ENCODE measurements at places on chromosomes 11 and 22.

DNA sequence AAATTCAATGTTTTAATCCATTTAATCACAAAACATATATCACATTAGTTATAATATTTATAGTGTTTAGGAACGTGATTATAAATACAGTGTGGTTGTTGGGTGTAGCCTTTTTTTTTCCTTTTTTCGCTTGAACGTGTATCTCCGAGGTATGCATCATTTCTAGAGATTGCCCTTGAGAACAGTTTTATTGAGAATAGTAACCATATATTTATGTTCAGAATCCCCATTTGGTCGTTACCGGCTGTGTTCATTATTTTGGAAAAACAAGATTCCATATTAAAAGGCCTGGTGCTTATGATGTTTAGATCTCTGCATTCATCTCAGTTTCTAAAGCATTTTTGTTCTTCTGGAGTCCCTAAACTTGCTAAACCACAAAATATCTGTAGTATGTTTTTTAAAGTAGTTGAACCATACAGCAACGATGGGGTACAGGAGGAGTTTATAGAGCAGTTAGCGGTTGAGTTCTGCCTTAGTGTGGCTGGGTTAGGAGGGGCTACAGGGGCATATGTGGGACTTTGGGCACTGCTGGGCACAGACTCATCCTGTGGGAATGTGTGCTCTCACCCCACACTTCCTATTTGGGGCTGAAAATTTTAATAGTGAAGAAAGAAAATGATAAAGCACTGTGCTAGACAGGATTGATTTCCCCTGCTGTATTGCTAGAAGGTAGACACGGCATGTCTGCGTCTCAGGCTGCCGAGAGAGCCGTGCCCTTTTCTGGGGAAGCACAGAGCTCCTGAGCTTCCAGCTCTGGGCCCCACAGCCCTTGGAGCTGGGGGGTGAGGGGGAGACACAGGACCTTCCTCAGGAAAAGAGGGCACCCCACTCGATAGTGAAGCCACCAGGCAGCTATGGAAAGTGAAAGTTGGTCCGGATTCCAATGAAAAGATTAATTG is 81.5 kb upstream of the PPARA start:
- DNase-seq, result no peak

DNA sequence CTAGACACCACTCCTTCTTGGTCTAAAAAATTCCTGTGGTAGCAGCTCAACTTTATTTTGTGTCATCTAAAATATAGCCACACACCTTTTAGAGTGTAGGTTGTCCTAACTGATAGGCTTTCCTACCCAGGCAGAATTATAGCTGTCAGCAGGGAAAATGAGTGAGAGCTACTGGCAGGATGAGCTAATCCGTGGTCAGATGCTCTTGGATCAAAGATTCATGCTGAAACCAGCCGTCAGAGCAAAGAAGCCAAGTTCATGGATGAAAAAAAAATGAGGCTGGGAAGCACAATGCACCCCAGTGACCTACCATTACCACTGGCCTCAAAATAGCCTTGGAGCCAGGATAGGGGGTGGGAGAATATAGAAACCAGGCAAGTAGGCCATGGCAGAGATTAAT is 113.1 kb upstream of the BLID start:
- no peak for DNase-seq

DNA sequence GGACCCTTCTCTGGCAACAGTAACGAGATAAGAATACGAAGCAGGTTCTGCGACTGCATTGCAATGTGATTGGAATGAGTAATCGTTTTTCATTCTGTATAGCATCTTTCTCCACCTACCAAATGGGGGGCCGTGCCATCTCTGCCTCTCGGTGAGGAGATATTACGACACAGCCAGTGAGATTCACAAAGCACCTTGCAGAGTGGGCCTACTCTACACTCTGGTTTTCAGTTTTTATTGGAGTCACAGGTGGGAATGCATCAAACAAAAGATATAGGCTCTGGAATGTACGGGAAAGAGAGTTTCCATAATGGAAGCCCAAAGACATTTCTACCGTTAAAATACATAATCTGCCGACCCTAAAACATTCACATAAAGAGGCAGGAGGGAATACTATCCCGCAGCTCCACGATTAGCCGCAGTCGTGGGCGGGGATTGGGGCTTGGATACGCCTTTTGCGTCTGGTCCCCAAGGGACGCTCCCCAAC is 423 bp upstream of the RTN3 start:
- DNase-seq, result peak; percentile 31

DNA sequence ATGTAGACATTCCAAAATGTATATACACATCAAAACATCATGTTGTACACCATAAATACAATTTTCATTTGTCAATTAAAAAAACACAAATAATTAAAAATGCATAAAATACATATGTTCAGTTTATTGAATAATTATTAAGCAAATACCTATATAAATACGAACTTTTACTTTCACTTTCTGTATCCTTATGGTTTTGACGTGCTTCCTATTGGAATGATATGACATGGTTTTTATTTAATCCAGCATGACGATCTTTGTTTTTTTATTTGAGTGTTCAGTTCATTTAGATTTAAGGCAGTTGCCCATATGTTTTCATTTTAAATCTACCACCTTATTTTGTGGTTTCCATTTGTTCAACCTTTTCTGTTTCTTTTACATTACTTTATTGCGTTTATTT is 198.3 kb upstream of the PLET1 start:
- DNase-seq, result no peak

- no peak for DNase-seq
Measured at GRCh38 chr11:11607772-11608171, 14.0 kb downstream of the GALNT18 start.

GRCh38 chr22:19691007-19691720 is 23.1 kb upstream of the SEPTIN5 start:
- no peak for DNase-seq

- no peak for DNase-seq
Measured at GRCh38 chr11:113873236-113873626, 2.1 kb downstream of the USP28 start.

- DNase-seq, result no peak
Measured at GRCh38 chr11:114291381-114291780, 4.8 kb upstream of the NNMT start.

DNA sequence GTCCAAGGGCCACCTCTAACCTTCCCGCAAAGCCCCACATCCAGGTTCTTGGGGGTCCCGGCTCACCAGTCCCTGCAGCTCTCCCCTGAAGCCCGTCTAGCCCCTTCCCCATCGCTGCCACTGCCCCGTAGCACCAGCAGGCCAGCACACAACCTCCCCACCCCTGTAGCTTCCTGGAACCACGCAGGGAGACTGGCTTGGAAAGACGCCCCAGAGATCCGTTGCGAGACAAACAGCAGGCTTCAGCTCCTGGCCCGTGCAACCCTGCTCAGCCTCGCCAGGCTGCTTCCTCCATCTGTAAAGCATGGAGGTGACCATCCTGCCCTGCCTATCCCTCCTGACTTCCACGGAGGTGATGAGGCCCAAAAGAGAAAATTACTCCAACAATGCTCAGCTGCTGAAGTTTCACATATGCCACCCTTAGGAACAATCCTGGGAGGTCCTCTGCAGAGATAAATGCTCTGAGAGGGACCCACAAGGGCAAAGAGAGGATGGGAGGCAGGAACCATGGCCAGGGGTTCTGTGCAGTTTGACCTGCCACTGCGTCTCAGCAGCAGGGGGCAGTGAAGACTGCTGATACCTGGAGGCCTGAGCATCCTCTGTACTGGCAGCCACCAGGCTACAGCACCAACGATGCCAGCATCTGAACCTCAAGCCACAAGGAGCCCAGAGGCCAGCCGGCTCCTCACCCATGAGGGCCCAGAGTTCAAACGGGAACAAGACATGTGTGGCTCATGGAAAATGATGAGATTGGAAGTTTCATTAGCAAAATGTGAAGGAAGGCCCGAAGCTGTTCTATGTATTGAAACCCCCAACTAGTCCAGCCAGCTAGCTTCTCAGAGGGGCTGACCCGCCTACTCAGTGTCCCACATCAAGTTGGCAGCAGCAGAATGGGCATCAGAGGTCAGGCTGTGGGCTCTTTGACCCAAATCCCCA is 16.1 kb downstream of the DGCR2 start:
- peak; percentile 44 for DNase-seq

GRCh38 chr11:12420706-12421105 is 43.3 kb downstream of the PARVA start:
- no peak for DNase-seq

DNA sequence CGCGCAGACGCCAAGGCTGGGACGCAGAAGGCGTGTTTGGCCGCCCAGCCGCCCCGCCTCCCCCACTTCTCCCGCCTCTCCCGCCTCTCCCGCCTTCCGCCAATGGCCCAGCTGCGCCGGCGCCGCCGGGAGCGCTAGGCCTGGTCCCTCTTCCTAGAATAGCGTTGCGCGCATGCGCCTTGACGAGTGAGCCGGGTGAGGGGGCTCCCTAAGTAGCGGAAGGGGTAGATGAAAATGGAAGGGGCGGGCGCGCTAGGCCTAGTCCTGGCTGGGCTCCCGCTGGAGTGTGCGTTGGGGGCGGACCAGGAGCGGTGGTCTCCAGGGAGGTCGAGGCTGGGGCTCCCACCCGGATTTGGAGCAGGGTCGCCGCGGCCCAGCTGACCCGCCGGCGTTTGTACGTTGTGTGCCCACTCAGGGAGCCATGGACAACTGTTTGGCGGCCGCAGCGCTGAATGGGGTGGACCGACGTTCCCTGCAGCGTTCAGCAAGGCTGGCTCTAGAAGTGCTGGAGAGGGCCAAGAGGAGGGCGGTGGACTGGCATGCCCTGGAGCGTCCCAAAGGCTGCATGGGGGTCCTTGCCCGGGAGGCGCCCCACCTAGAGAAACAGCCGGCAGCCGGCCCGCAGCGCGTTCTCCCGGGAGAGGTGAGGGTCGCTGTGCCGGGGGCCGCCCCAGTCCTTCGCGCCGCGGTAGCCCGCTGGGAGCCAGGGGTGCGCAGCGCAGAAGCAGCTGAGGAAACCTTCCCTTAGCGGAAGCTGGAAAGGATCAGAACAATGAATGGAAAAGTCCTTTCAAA is at the start of gene AKIP1:
TSS of gene AKIP1 (plus strand) at position 161 of the 795 bp plus-strand sequence. CDS start at position 422, 261 bp downstream.
- DNase-seq, result peak; percentile 76

DNA sequence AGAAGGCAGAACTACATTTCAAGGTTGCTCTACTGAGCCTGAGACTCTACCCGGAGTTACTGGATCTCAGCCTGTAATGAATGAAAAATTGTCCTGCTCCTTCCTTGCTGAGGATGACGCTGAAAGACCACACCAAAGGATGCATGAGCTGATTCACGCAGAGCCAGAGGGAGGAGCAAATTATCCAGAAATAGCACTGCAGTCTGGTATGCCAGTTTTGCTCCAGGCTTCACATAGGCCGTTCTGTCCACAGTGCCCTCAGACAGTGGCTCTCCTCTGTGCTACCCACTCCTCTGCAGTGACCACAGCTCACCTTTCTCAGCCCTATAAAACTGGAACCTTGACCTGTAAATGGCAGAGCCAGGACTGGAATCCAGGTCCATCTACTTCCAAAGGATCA is 79.3 kb upstream of the GALNT18 start:
- DNase-seq, result no peak

- no peak for DNase-seq
Measured at GRCh38 chr22:46120420-46120737, 29.9 kb upstream of the PPARA start.

- DNase-seq, result no peak
Measured at GRCh38 chr11:116791813-116792143, at the start of gene APOA5. APOA5 (minus strand) TSS chr11:116791879; CDS start chr11:116791860, 19 bp downstream.

DNA sequence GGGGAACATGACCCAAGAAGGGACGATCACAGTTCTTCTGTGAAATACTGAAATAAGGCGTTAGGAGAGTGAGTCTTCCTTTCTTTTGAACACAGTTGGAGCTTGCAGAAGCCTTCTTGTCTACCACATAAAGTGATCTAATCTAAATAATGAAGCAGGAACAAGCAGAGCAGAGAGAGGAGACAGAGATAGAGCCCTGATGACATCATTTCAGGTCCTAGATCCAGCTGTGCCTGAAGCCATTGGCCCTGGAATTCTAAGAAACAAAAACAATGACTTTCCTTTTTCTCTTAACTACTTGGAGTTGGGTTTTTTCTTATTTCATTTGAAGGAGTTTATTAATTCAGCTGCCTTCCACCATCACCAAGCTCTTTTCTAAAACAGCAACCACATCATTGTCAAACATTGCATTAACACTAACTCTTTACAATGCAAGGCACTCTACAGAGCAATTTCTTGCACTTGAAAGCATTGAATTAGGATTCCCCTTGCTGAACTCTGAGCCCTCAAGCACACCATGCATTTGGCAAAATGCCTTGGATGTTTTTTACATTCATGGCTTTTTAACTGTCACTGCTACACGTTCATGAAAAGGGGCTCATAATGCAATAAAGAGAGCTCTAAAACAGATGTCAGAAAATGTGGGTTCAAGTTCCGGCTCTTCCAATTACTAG is 117.2 kb upstream of the TIMP3 start:
- DNase-seq, result no peak

GRCh38 chr11:6298605-6299004 is 21.7 kb downstream of the CAVIN3 start:
- no peak for DNase-seq

- no peak for DNase-seq
Measured at GRCh38 chr11:10456519-10456918, 1.5 kb downstream of the AMPD3 start.

DNA sequence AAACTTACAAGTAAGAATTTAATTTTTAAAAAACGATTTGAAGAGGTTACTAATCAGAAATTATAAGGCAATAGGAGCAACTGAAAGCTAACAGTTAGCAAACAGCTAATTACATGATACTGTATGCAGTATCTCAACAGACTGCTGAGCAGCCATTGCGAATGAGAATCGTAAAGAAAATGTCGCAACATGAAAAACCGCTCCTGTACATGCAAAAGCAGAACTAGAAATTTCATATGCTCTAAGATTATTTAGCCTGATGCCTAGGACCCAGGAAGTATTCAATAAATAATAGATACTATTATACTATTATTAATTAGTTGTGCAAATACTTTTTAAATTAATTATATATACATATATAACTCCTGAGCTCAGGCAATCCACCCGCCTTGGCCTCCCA is 48.7 kb upstream of the EP300 start:
- no peak for DNase-seq

- DNase-seq, result no peak
Measured at GRCh38 chr22:43789452-43789851, 22.7 kb downstream of the EFCAB6 start.

DNA sequence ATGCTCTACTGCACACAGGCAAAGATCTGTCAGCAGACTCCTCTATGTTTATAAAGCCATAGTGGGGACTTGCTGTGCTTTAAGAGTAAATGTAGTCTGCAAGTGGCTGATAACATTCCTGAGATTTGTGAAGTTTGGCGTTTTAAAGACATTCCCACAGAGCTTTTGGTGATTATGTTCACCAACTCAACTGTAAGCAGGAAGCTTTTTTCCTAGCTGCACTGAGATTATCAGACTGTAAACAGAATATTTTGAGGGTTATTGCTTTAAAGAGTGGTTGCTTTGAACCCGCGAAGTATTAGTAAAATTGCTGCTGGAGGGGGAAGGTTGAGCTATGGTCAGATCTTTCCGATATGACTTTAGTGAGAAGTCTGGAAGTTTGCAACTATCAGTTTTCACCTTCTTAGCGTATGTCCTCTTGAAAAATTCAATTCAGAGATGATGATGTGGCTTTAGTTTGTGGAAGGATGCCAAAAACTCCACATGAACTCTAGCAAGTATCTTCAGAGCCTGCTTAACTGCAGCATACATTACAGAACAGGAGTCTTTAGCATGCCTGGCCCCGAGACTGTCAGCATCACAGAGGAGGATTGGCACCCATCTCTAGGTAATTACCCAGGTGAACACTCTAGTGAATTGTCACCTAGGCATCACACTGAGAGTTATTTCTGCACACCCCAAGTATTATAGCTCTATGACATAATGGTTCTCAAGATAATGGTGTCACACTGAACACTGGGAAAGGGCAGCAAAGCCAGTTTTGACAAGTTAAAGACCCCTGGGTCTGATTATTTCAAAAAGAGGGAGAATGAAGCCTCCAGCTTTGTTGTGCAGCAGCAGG is 89.9 kb downstream of the MTNR1B start:
- DNase-seq, result no peak

All from stimulated activated naive CD4-positive, alpha-beta T cell treated with Interleukin-2 at 50 U/mL for 16 hours (primary cell).